ENCODE measurements at places on chromosomes 6 and 20. TPM values are rescaled to one million over a fixed set of nuclear protein-coding genes. Genes with fewer than 3 reads are reported as not detected.

Gene CDH4
- 0.43 TPM for total RNA-seq

Gene MLN
- not detected for total RNA-seq

Gene PDE7B
- total RNA-seq, result 3.7 TPM

DNA sequence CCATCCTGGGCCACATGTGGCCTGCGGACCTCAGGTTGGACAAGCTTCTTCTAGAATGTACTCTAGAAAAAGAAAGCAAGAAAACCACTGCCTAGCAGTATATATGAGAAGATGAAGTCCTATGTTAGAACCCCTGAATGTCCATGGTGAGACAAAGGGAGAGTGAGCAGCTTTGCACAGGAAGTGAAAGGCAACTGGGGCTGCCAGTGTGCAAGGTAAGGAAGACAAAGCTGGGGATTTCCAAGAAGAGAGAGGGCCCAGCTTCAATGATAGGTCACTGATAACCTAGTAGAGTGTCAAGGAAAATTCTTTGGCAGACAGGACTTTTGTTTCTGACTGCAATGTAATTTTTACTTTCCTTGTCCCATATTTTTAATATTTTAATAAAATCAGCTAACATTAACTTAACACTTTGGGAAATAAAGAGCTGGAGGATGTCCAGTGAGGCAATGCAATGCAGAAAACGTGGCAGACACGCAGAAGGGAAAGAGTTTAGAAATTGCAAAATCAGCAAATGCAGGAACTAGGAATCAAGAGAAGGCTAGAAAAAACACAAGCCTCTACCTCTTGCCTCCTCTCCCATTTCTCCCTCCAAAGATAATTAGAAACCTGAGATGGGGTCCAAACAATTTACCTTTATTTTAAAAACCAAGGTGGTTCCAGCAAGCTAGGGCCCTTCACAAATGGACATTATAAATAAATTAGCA, 47.4 kb downstream of the CYP39A1 start:
- H3K27ac ChIP-seq, result no peak overlapping the region
- no peaks in the 10 kb centered on the region for H3K36me3 ChIP-seq
- no peaks in the 10 kb centered on the region for H3K27me3 ChIP-seq

DNA sequence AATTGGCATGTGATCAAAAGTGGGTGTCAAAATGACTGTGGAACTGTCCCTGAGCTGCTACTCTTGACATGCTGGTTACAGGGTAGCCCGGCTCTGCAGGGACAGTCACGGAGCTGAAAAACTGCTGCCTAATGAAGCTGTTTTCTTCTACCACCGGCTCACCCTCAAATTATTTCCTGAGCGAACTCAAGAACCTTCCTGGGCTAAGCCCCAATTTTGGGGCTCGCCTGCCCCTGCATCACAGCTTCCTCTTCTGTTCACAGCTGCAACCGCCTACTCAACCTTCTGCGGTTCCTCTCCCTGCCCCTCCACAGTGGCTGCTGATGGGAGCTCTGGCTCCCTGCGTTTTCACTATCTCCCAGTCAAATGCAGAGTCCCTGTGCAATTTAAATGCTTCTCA, 110.8 kb upstream of the MLN start:
- H3K4me3 ChIP-seq, result no peak overlapping the region
- H3K4me1 ChIP-seq, result peaks cover 4% of the 10 kb centered on the region
- no peaks in the 10 kb centered on the region for H3K27me3 ChIP-seq
- H3K36me3 ChIP-seq, result no peaks in the 10 kb centered on the region

DNA sequence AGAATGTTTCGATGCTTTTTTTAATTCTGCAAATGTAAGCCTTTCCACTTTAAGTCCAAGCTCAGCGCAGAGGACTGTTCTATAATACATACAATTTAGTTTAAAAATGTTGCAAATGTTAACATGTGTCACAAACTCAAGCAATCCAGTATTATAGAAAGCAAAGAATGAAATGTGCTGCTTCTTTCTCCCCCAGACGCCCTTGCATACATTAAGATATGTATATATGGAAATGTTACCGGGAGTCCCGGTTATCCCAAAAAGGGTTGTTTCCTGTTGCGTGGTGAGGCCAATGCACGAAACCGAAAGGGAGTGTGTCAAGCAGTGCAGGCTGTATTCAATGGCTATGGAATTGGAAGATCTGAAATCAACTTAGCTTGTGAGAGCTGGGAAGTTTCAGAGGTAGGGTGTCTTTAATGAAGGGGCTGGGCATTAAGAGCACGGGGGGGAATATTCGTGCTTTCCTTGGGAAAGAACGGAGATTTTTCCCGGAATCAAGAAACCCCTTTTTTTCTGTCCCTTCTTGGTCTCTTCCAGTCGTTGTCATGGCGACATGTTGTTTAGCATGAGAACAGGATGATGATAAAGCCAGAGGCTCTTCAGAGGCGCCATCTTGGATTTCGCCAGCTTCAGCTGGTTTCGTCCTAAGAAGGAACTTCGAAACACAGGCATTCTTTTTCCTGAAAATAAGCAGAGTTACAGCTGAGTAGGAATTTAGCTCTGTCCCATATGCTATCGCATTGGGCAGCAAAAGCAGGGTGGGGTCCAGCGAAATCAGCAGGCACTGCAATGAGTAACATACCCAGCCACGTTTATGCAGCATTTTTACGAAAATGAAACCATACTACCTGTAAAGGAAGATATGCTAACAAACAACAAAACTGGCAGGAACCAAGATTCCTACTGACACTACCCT, 10.1 kb upstream of the NQO2 start:
- H3K4me3 ChIP-seq, result peak overlapping the region; percentile 76
- no peaks in the 10 kb centered on the region for H3K36me3 ChIP-seq
- DNase-seq, result peak; percentile 100
- peak overlapping the region; percentile 100 for H3K27ac ChIP-seq
- H3K4me1 ChIP-seq, result peaks cover 22% of the 10 kb centered on the region
- H3K27me3 ChIP-seq, result no peaks in the 10 kb centered on the region

Gene BMP6
- total RNA-seq, result 7.5 TPM

GRCh38 chr6:84453499-84453898, 226.1 kb upstream of the CEP162 start:
- no peaks in the 10 kb centered on the region for H3K4me1 ChIP-seq
- H3K4me3 ChIP-seq, result no peak overlapping the region
- peak; percentile 5 for DNase-seq
- H3K36me3 ChIP-seq, result no peaks in the 10 kb centered on the region
